ENCODE measurements at places on chromosomes 13 and 19.

DNA sequence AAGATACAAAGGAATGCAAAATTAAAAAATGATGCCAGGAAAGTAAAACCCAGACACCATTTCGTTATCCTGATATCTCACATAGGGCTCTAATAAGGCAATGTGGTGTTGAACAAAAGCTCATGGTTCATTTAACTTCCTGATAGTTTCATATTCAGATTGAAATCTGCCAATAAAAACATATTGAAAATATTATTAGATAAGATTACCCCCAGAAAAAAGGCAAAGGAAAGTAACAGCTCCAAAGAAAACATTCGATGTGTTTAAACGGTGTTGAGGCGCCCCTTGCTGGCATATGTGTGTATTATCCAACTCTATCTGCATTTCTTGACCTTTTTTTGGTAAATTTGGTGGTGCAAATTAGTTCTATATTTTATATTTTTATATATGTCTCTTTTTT is 75.9 kb downstream of the ESD start:
- DNase-seq = peak; percentile 5

GRCh38 chr19:11560404-11561051 is 1.5 kb upstream of the ELOF1 start:
- peak; percentile 61 for DNase-seq

DNA sequence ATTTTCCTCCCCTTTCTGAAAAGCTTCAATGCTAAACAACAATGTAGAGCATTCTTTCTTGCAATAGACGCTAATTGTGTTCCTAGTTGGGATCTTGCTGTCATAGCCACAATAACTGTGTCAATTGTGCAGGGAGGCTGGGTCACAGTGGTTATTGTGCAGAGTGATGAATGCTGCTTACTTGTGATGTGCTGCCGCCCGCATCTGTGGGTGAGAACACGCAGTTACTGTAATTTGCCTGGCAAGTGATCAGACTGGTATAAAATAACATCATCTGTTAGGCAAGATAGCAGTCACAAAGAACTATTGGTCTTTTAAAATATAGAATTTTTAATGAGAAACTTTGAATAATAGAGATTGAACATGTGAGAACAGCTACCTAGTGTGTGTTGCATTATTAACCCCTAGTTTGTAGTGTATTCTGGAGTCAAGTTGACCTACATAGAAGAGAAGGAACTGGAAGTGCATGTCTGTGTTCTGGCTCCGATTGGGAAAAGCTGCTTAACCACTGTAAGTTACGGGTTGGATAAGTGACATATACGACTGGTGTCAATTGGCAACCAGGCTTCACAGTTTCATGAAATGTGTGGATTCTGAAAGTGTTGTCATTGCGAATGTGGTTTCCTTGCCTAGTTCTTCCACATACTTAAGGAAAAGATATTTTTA is 43.6 kb downstream of the SLAIN1 start:
- DNase-seq = no peak

- DNase-seq = no peak
These were observed 31.8 kb downstream of the PIP5K1C start for GRCh38 chr19:3668331-3669081.

GRCh38 chr13:76164290-76164689 is 528.2 kb downstream of the LMO7 start:
- DNase-seq = no peak
